Heart left ventricle (tissue), 16 donors: ENCODE measurements at places on chromosomes 6 and 20. TPM values are rescaled to one million over a fixed set of nuclear protein-coding genes. Genes with fewer than 3 reads are reported as not detected.

BTNL2 gene
- not detected for total RNA-seq

DHX35 gene
- total RNA-seq, result 12.0 TPM

GLP1R gene
- total RNA-seq, result 2.4 TPM

C6orf52 gene
- 3.6 TPM for total RNA-seq

C6orf58 gene
- not detected for total RNA-seq

ANKRD66 gene
- total RNA-seq, result not detected

DNA sequence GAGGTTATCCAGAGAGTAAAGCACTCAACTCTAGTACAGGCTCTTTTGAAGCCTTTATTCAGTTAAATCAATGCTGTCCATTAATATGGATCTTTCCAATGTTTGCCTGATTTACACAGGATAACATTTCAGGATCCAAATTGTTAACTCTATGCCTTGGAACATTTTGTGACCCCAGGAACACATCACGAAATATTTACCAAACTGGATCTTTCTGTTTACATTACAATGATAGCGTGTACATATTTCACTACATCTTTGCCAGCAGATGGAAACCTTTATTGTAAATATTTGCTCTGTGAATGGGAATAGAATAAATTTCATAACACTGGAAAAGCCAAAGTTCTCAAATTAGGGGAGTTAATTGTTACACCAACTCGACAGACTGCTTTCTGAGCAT is 23.5 kb downstream of the BPIFA2 start:
- no peak for DNase-seq

DNA sequence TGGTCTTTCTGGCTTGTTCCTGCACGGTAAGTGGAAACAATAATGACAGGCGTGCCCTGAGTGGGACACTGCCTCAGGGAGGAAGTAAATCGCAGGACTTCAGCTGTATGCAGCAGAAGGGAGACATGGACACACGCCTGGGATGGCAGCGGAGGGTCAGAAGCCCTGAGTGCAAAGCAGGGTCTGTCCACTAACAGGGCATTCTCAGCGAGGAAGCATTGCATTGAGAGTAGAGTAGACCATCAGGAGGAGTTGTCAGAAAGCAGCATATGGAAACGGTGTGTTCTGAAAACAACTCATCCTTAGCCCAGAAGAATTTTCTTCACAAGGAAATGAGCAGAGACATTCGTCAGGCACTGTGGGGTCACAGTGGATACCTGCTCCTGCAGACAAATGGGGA is 134.0 kb downstream of the SYNDIG1 start:
- no peak for DNase-seq

DNA sequence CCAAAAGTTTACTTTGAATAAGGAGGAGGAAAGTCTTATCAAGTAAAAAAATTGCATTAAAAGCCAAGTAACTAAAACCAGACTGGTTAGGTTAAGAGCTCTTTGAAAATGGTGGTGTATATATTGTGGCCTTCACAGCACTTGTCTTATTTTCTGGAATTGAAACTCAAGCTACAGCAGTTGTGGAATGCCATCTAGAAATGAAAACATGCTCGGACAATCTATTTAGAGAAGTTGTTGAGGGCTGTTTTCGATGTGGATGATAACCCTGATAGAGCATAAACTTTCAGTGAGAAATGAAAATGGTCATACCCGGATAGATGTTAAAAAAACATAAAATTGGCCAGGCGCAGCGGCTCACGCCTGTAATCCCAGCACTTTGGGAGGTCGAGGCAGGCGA is 47.0 kb downstream of the ARID1B start:
- DNase-seq, result no peak

GRCh38 chr6:17491416-17492142 is 98.2 kb downstream of the CAP2 start:
- DNase-seq, result no peak

GRCh38 chr6:32267035-32267434 is 43.2 kb upstream of the NOTCH4 start:
- no peak for DNase-seq

DNA sequence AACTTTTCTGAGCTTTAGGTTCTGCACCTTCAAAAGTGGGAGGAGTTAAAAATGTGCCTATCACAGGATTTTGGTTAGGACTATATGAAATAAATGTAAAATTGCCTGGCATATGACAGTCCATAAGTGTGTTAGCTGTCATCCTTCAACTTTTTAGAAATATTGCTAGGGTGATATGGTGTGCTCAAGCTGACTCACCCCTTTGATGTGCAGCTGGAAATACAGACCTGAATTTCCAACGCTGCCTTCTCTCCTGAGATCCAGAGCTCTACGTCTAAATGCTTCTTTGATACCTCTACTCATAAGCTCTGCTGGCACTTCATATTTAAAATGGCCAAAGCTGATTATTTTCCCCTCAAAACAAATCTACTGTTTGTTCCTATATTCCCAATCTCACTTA is 2.7 kb downstream of the SLC35B3 start:
- no peak for DNase-seq

DNA sequence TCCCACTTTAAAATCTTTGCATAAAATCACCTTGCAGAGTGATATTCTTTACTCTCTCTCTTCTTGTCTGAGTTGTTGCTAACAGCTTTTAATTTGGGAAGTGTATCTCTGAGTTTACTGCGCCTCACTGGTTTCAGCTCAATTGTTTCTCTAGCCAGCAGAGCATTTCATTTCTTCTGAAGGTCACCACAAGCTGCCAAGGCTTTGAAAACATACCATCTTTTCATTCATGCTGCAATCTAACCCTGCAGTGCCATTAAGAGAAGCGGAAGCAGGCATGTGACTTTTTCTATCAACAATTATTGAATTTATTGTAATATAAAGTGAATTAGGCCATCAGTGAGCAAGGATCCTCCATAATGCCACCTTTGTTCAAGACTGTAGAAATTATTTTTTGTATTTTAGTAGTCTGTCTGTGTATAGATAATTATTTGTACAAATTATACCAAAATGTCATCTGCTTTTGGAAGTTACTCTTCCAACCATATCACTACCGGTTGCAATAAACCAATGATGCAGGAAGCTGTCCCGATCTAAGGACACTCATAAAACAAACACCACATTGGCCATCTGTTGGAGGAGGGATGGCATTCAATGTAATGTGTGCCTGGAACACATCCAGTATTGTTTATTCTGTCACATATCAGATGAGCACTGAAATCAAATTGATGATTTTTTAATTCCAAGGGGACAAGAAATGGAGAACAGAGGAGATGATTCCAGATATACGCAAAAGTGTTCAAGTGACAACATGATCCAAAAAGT is 26.8 kb downstream of the HS3ST5 start:
- DNase-seq, result no peak

DNA sequence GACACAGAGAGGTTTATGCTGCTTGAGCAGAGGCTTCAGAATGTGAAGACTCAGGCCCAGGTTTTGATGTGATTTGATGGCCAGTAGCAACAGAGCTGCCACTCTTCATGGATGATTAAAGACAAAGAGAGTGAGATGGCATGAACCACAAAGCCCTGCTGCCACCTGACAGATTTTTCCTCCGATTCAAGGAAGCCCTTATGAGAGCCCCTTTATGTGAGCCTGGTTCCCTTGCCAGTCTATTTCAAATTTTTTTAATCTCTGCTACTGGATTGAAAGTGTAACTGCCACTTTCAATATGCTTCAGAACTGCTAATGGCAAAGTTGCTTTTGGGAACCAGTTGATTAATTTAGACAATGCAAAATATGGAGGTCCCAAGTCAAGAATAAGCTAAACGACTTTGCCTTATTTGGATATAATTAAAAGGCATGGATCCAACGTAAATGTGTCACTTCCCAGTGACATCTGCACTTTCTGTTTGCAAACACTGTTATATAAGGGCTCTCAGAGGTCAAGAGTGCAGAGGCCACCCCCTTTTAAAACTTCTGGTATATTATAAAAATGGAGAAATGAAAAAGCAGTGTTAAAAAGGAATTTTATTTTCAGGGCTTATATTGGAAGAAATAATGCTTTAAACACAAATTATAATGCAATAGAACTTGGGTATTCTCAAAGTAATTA is 238.9 kb upstream of the FLRT3 start:
- DNase-seq, result no peak

- DNase-seq, result no peak
Measured at GRCh38 chr20:14582855-14583254, 245.4 kb upstream of the FLRT3 start.

GRCh38 chr20:54626126-54626525 is 150.7 kb downstream of the DOK5 start:
- no peak for DNase-seq
